Vagina (tissue), 2 donors: ENCODE measurements at places on chromosomes 5 and 9. TPM values are rescaled to one million over a fixed set of nuclear protein-coding genes. Genes with fewer than 3 reads are reported as not detected.

GRCh38 chr9:117543089-117543488 lies 128.2 kb upstream of the ASTN2 start:
- no peak for DNase-seq

Gene PCDHGA6
- total RNA-seq, result 6.4 TPM

Gene MLANA
- total RNA-seq, result not detected

- peak; percentile 84 for DNase-seq
Observed at GRCh38 chr5:141634720-141635119, 1.9 kb downstream of the HDAC3 start.

- no peak for DNase-seq
Observed at GRCh38 chr5:42572313-42572712, 149.1 kb downstream of the GHR start.

DNA sequence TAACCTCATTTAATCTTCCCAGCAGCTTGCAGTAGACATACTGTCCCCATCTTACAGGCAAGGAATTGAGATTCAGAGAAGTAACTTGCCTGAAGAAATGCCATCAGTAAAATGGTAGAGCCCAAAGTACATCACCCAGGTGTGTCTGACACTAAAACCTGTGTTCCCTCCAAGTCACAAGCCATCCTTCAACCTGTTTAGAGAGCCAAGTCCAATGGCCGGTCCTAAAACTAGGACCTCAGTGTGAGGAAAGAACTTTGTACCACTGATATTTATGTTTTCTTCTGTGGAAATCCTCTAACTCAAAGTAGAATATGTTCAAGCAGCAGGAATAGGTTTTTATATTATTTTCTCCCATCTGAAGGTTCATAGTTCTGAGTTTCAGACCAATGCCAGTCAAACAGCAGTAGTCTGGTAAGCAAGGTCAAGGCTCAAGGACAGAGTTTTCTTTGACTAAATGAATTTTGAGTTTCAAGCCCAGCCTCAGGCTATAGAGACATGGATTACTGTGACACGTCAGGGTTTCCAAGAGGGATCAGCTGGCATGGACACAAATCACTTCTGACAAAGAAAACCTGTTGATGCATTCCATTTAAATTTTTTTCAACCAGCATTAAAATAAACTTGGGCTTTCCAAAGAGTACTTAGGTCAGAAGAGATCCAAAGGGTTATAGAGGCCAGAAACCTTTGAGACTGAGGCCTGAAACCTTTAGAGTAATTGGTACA lies 80.9 kb upstream of the PLPP6 start:
- DNase-seq, result no peak
